Fibroblast of upper back skin (primary cell): ENCODE measurements at places on chromosomes 2 and 18.

DNA sequence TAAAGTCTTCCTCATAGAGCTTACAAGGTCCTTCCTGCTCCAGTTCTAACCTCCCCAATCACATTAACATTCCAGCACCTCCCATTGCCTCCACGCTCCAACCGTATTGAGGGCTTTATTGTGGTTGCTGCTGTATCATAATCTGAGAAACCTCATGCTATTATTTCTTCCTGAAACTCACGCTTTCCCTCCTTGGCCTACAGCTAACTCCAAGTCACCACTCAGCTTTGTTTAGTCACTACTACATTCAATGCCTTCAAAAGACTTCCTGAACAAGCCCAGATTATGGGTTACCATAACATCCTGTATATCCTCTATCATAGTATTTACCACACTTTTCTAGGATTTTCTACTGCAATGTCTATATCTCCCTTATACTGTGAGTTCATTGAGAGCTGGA is 230.4 kb downstream of the IKZF2 start:
- no peak for DNase-seq

DNA sequence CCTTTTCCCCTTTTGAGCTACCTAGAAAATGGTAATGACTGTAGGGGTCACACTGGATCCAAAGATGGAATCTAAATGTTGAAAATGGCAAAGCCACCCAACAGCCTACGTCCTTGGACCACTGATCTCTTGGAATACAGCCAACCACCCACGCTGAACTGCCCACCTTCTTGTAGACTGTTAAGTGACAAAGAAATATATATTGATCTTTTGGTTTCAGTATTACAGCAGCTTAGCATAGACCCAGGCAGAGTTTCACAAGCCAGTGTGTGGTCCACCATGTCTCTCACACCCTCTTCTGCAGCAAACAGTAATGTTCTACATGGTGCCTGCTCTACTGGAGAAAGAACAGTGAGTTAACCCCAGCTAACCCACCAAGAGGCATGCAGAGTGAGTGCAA is 20.2 kb downstream of the CACNB4 start:
- DNase-seq = no peak

DNA sequence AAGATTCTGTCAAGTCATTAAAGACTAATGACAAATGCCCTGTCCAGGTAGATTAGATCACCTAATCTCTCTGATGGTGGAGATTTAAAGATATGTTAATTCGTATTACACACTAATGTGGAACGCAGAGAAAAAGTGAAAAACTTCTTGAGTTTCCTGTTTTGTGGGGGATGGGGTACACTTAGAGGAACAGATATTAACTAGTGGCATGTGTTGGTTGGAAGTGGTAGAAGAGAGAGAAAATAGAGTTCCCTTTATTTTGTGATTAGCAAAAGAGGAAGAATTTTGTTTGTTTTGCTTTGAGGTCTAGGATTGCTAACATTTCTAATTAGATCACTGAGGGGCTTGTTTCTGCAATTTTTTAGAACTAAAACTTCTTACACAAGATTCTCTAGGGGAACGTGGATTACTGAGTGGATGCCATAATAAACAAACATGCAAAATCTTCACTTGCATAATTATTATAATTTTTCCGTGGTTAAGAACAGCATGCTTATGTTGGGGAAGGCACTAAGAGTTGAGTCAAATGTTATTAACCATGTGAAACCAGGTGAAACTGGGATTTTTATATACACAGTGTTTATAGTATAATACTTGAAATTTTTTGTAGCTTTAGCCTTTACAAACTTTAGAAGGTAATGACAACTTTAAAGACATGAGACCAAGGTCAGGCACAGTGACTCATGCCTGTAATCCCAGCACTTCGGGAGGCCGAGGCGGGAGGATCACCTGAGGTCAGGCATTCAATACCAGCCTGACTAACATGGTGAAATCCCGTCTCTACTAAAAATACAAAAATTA is 97.4 kb upstream of the STK17B start:
- DNase-seq = no peak

DNA sequence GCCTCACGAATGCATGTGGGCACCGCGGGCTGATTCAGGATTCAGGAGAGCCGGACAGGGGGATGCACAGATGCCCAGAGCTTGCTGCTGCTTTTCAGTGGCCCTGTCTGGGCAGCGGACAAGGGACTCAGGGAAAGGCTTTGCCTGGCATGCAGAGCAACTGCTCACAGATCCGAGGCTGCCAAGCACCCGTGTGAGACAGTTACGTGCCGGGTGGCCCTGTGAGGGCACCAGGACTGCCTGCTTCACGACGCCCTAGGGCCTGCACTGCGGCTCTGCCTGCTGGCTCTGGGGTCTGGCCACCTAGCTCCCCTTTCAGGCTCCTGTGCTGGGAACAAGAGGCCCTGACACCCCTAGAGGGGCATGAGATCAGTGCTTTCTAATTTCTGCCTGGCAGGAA is 221.4 kb upstream of the PXDN start:
- no peak for DNase-seq

DNA sequence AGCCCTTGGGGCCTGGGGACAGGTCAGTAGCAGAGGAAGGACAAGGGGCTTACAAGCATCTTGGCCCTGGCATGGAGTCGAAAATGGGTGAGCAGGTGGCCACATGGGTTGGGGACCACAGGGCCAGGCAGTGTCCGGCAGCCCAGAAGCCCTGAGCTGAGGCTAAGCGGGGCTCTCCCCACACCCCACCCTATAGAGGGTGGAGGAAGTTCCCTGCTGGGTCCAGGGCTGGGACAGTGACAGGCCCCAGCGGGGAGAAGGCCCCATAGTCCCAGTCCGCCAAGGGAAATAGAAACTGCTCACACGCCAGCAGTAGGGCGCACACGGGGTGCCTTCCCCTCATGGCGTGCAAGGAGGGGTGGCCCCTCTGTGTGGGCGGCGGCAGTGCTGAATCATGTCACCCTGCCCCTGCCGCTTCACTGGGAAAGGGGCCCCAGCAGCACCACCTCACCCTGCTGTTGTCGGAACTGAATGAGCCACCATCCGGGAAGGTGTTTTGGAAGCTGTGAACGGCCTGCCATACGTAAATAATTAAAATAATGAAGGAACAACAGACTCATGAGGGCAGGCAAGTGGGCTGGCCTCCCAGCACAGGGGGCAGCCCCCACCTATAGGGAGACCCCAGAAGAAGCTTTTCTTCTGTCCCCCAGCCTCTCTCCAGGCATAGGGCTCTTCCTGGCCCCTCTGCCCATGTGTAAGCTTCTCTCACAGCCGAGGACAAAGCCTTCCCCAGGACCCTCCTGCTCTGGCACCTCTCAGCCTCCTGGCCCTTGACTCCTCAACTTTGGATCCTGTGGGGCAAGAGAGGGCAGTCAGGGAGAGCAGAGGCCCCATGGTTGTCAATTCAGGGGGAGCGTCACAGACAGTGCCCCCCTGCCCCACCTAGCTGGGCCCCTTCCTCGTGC is 12.7 kb upstream of the DUSP2 start:
- no peak for DNase-seq

DNA sequence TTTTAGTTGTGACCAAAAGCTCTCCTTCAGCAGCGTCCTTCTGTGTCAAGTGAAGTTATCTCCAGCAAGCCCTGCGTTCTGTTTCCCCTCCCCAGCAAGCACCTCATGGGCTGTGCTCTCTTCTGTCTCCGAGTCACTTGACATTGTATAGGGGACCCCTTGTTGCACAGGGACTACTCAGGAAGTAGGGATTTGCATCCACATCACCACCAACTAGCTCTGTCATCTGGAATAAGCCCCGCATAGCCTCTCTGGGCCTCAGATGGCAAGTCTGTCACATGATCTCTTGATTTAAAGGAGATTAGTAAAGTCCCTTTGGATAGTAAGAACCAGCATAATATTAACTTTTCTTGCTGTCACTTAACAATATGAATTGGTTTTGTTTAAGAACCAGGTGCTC is 32.0 kb upstream of the STPG4 start:
- no peak for DNase-seq

- DNase-seq = no peak
These were observed 504.9 kb downstream of the GALR1 start for GRCh38 chr18:77754475-77755044.

- DNase-seq = no peak
These were observed 56.4 kb downstream of the ICOS start for GRCh38 chr2:203993011-203993410.

GRCh38 chr18:78525366-78526111 is 454.1 kb upstream of the SALL3 start:
- DNase-seq = no peak

DNA sequence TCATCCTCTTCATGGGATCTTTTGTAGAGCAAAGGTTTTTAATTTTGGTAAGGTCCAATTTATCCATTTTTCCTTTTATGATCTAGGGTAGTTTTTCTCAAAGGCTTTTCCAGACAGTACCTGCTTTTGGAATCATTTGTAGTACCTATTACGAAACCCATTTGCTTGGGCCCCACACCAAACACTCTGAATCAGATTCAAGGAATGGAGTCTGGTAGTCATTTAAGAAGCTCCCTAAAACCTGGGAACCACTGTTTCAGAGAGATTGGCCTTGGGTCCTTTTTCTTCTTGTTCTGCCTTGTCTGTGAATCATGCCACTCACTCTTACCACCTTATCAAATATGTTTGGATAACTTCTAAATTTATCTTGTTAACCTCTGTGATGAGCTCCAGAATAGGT is 40.3 kb downstream of the OSBPL6 start:
- DNase-seq = peak; percentile 56

DNA sequence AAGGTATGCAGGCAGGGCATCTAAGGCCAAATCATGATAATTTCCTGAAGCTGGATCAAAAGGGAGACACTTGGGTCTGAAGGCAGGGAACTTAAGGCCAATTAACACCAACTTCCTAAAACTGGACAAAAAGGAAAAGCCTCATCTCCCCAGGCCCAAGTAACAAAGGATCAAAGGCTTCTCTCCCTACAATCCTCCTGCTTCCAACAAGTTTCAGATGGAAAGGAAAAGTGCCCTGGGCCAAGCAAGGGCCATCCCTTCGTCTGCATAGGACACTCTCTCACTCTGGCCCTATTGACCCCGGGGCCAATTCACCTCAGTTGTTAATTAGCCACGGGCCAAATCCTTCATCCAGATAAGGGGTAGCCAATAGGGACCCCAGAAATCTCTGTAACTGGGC is 1335.8 kb upstream of the CDH2 start:
- no peak for DNase-seq

DNA sequence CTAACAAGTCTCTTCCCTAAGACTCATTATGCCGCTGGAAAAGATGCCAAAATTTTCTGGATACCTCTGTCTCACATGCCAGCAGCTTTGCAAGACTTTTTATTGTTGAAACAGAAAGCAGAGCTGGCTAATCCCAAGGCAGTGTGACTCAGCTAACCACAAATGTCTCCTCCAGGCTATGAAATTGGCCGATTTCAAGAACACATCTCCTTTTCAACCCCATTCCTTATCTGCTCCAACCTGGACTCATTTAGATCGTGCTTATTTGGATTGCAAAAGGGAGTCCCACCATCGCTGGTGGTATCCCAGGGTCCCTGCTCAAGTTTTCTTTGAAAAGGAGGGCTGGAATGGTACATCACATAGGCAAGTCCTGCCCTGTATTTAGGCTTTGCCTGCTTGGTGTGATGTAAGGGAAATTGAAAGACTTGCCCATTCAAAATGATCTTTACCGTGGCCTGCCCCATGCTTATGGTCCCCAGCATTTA is 26.3 kb downstream of the DHRS9 start:
- DNase-seq = peak; percentile 91

GRCh38 chr18:44518091-44518615 is 162.5 kb upstream of the SETBP1 start:
- DNase-seq = peak; percentile 25

- DNase-seq = no peak
These were observed 228.7 kb downstream of the LRATD1 start for GRCh38 chr2:14861181-14861580.

GRCh38 chr2:178531168-178531567 is 50.9 kb downstream of the PLEKHA3 start:
- DNase-seq = no peak

DNA sequence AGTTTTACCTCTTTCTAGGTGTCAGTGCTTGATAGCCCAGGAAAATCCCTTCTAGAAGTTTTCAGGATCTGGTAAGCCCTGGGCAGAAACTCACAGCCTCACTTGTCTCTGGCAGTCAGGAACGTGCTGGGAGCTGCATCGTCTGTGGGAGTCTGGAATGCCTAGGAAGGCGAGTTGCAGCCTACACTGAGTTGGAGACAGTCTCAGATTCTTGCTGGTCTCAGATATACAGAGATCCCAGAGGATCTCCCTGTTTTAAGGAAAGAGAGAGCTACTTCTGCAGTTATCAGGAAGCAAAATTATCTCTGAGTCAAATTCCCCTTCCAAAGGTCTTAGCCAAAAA is 104.4 kb upstream of the CDC42EP3 start:
- DNase-seq = peak; percentile 87

DNA sequence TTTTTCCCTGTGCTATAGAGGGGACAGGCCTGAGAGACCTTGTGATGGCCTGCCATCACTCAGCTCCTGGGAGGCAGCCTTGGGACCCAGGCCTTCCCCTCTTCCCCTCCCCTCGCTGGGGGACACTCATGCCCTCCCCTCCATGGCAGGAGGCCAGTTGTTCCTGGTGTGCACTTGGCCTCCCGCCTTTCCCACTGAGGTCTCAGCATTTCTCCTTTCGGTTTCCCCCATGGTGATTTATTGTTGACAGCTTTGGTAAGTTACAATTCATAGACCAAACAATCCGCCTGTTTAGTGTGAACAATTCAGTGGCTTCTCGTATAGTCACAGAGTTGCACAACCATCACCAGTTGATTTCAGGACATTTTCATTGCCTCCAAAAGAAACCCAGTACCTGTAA is 10.2 kb upstream of the CNDP1 start:
- peak; percentile 34 for DNase-seq

GRCh38 chr18:6901286-6901926 is 171.9 kb downstream of the ARHGAP28 start:
- DNase-seq = no peak

DNA sequence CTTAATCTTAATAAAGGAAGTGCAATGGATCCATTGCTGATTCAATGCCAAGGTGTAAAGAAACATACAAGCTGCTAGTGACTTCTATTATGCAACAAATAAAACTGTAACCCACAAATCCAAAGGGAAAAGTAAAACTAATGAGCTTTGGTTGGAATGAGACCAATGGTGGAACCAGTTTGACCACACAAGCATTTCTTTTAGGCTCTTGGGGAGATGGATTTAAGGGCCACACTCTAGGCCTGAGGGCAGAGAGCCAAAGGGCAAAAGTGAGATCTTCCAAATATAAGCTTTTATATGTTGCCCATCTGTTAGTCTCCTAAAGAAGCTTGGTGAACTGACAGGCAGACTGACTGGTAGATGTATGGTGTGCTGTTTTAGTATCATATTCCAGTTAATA is 41.5 kb upstream of the MMADHC start:
- peak; percentile 66 for DNase-seq

DNA sequence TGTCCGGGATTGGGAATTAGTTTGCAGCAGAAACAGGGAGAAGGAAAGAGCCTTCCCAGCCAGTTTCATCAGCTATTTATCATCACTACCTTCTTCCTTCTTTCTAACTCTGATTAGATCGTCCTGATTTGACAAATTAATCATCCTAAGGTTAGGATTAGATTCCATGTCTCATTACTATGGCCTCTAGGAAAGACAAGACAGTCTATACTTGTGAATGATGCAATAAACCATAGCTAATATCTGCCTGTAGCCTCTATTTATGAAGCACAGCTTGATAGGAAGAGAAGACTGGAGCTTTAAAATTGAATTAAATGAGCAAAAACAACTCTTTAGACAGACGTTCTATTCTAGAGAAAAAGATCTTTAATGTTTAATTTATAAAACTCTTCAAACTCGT is 25.2 kb upstream of the FRZB start:
- peak; percentile 17 for DNase-seq
